Calu3 (cell line): ENCODE measurements at places on chromosomes 5 and 9. TPM values are rescaled to one million over a fixed set of nuclear protein-coding genes. Genes with fewer than 3 reads are reported as not detected.
A peak's percentile ranks its signal among the peaks of the same experiment; 100 is the strongest.

- no peak overlapping the region for H3K27ac ChIP-seq
- no peak for DNase-seq
- peaks cover 75% of the 10 kb centered on the region for H3K27me3 ChIP-seq
- peaks cover 7% of the 10 kb centered on the region for H3K4me1 ChIP-seq
- H3K36me3 ChIP-seq, result no peaks in the 10 kb centered on the region
Measured at GRCh38 chr5:136769093-136769492, 403.7 kb upstream of the TRPC7 start.

DNA sequence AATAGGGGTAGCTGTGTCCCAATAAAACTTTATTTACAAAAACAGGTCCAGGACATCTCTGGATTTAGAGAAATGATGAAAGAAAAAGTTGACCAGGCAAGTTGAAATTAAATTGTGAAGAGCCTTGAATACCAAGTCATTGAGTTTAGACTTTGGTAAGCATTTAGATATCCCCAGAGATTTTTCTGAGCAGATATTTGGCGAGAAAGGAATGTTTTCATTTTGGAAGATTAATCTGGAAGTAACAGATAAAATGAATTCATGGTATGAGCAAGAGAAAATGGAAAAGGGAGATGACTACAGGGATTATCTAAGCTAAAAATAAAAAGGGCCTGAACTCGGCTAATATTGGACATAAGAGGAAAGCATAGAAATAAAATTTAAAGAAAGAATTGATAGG lies 157.6 kb downstream of the ACTL7B start:
- H3K27me3 ChIP-seq, result no peaks in the 10 kb centered on the region
- no peak for DNase-seq
- no peak overlapping the region for H3K4me3 ChIP-seq
- peaks cover 4% of the 10 kb centered on the region for H3K36me3 ChIP-seq
- no peaks in the 10 kb centered on the region for H3K4me1 ChIP-seq

DNA sequence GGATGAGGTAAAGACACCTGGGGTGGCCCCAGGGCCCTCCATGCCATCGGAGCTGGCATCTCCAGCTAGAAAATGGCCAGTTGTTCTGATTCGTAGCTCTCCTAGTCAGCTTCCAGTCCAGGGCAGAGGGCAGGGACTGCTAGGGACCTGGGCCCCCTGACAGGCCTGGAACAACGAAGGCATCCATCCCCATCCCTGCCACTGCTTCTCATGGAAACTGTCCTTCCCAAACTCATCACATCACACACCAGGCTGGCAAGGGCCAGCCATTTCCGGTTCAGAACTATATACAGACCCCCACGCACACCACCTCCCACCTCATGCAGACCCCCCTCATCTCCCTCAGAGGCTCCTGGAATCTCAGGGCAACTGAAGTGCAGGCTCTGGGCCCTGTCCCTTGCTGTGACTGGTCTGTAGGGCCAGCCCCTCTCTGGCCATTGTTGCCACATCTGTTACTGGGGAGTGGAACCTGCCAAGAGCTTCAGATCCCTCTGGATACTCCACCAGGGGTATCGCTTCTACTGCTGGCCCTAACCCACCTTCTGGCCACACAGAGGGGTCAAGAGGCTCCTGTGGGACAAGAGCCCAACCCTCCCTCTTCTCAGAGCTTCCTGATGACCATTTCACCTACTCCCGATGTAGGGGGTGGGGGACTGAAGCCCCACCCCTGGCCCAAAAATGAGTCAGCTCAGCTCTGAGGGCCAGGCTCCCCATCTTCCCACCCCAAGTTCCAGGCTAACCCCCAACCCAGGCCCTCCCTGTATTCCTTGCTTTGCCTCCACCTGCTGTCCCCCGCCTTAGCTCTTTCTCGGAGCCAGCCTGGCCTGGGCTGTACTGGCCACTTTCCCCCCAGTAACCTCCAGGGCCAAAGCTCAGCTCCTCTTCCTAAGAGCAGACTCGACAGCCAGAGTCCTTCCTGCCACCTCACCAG lies 1.2 kb upstream of the MZB1 start:
- peaks cover 16% of the 10 kb centered on the region for H3K4me1 ChIP-seq
- H3K27me3 ChIP-seq, result no peaks in the 10 kb centered on the region
- no peak for DNase-seq
- peak overlapping the region; percentile 81 for H3K4me3 ChIP-seq
- peaks cover 22% of the 10 kb centered on the region for H3K36me3 ChIP-seq

Gene EFNA5
- total RNA-seq, result 172 and 216 TPM in 2 replicates

Gene NUTM2G
- total RNA-seq, result not detected in 2 replicates
